ENCODE measurements at places on chromosomes 5 and 9.

- DNase-seq: no peak
Observed at GRCh38 chr9:121528642-121529041, 29.0 kb upstream of the GGTA1 start.

GRCh38 chr9:113914517-113914916 is 38.4 kb downstream of the ZNF618 start:
- DNase-seq: no peak

GRCh38 chr5:45437752-45438151 is 258.4 kb downstream of the HCN1 start:
- DNase-seq: no peak

DNA sequence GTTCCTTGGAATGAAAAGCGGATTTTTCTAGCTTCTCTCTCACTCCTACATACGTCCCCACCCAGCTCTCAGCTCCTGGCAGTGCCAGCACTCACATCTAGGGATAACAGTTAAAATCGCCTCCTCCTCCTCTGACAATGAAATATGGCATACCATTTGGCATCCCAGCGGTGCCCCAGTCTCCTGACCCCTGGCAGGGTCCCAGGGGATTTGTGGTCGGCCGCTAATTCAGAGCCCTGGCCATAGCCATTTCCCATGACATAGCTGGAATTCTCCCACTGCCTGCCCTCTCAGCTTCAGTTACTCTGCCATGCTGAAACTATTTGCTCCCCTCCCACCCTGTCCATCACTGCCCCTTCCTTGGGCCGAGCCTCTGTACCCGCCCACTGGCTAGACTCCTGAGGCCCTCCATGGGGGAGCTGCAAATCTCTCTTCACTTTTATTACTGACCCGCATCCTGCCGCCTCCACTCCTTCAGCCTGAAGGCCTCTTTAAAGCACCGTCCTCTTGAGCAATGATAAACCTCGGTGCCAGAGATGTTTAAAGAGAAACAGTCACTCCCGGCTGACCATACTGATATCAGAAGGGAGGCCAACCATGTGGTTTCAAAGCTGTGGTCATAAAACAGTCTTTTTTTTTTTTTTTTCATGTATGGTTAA is 139.8 kb downstream of the SLIT3 start:
- no peak for DNase-seq

DNA sequence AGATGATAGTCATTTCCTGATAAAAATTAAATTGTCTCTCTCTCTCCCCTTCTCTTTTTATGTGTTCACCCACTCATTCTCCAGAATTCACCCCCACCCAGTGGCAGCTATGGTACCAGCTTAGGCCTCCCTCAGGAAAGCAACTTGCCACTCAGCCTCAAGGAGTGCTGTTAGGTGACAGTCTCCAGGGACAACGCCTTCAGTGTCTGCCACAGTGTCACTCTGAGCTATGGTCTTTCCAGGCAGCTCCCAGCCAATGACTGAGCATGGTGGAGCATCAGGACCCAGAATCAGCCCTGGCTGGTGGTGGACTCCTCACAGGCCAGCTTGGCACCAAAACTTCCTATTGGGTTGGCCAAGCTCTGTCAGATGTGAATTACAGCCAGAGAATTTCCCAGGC is 140.9 kb upstream of the PIK3R1 start:
- no peak for DNase-seq

DNA sequence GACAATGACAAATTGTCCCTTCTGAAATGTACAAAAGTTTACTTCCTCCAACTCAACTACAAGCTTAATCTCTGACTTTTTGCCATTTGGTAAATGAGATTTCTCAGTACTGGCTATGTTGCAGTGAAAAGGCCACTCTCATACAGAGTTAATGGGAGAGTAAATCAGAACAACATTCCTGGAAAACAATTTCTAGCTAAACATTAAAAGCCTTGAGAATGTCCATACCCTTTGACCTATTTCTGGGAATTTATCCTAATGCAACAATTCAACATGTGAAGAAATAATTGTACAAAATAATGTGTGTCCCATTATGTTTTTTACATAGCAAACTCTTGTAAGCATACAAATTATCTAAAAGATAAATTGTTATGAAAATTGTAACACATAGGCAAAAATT is 56.3 kb upstream of the SPEF2 start:
- DNase-seq: no peak

DNA sequence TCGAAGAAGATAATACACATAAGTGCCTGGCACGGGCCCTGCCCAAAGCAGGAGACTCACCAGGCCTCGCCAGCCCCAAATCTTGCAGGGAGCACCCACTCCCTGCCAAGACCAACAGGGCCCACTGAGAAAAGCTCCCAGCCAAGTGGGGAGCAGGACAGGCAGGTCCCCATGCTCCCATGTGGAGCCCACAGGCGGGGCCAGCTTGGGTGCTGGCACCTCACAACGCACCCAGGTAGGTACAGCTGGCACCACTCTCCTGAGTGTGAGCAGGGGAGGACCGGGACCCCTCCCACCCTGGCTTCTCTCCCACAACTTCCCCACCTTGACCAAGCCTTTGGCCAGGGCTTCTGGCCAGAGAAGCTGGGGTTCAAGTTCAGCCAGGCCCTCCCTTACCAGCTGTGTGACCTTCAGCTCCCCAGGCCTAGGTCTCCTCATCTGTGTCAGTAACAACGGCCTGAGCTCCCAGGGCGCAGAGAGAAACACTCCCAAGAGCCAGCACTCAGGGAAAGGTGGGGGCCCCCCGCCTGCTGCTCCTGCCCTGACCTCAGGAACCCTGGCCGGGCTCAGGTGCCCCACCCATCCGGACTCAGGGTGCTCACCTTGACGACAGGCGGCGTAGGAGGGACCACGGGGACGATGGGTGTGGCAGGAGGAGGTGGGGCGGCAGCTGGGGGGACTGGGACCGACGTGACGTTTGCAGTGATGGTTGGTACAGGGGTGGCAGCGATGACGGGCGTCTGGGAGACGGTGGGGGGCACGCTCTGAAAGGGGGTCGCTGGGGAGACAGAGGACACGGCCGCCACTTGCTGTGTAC is 17.8 kb downstream of the BRD3 start:
- no peak for DNase-seq

DNA sequence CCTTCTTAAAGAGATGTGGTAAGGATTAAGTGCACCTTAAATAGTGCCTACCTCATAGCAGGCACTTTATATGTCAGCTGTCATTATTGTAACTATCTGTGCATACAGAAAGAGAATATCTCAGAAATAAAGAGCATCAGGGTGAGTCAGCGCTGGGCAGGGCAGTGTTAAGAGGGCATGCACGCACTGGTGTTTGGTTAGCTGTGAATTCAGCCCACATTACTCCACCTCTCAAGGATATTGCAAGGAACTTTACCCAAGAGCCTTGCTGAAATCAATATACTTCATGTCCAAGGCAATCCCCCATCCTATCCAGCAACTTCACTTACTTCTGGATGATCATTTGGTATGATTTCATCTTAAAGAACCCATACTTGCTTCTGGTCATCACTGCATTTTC is 300.9 kb downstream of the NTRK2 start:
- no peak for DNase-seq

DNA sequence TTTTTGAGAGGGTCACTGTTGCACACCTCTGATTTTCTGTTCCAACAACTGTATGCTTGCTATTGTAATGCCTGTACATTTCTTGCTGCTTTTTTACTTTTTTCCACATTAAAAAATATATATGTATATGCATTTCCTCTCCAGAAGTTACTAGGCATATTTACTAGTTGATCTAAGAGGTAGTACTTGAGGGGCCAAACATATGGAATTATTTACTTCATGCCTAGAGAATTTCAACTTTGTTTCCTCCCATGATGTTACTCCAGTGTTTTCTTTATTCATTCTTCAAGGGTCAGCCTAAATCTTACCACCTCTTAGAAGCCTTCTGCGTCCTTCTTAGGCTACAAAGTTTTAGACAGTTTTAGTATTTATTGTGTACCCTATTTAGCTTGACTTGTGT is 122.7 kb downstream of the NMUR2 start:
- no peak for DNase-seq

DNA sequence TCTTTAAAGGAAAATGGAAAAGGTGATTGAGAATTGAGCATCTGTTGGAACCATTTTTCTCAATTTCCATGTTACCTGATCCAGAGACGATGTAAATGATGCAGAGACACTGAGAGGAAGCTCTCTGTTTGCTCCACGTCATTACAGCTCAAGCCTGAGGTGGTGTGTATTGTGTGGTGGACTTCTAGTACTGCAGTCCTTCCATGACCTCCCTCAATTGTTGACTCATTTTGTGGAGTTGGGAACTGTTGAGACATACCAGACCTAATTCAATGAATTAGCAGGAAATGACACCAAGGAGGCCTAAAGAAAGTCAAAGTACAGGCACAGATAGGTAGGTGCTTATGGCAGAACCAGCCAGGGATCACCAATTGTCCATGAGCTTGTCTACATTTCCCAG is 15.6 kb upstream of the LVRN start:
- no peak for DNase-seq

DNA sequence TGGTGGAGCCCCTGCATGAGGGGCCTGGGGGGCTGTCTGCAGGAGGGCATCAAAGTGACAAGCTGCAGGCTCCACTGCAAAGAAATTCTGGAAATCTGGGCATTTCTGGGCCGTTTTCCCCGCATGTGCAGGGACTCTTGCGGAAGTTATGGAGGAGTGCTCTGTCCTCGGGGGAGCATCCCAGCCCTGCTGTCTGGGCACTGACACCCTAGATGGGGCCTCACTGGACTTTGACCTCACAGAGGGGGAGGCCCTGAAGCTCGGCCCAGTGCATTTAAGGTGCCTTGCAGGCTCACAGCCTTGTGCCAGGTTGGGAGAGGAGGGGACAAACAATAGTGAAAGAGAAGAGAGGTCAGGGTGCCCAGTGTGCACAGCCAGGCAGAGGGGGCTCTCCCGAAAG is 35.4 kb downstream of the LHX3 start:
- no peak for DNase-seq

DNA sequence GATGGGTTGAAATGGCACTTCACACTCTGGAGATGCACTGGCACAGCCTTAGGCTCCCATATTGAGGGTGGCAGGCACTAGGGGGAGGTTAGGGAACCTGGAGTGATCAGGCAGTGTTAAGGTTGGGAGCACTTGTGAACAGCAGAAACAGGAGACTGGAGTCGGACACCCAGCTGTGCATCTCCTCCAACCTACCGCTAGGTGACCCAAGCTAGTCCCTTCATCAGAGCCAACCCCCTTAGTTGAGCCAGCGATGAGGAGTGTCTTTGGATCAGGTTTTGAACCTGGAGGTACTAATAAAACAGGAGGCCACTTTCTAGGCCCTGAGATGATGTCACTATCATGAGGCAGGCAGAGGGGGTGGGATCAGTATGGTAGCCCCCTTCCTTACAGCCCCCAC is 1.7 kb downstream of the ACTL7B start:
- no peak for DNase-seq

GRCh38 chr5:126732716-126733115 is 44.2 kb upstream of the LMNB1 start:
- DNase-seq: no peak

GRCh38 chr5:104016646-104017045 is 454.1 kb upstream of the NUDT12 start:
- no peak for DNase-seq

DNA sequence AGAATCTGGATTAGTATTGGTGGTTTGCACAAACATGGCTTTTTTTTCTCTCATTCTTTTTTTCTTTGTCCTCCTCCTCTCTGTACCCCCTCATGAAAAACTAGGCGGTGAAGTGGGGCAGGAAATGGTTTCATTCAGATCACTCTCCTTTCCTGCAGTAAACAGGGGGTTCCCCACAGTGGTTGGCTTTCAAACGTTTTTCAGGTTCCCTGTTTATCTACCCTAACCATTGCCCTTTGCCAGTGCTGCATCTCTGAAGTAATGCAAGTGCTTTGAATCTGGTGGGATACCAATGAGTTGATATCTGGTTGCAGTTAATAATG is 29.8 kb downstream of the NR4A3 start:
- DNase-seq: peak; percentile 53

- no peak for DNase-seq
Observed at GRCh38 chr5:128536254-128537220, 1.5 kb downstream of the FBN2 start.

- no peak for DNase-seq
Observed at GRCh38 chr9:28031521-28032267, 458.4 kb upstream of the C9orf72 start.

DNA sequence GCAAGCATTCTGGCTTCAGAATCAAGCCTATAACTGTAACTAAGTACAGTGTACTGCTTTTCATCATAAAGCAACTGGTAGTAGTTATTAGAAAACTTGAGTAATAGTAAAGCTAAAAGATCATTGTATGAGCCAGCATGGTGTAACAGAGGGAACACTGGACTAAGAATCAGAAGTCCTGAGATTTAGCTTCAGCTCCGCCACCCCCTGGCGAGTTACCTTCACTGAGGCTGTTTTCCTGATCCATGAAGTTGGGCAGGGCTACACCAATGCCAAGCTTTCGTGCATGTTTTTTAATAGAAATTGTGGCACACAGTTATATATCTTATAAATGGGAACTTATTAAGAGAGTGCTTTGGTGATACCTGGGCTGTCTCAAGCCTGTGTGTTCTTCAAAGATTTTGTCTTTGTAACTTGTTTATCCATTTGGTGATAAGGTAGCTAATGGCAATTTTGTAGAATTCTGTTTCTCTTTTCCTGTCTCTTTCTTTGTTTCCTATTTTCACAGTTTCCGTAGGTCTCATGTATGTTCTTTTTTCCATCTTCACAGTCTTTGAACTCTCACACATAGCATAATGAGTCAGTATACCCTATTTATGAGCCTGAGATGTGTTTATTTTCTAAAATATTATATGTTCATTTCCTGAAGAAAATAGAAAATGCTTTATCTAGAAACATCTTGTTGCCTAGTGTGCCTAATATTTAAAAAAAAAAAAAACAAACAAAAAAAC is 102.3 kb downstream of the GDNF start:
- no peak for DNase-seq

GRCh38 chr9:132609829-132610228 is 27.4 kb downstream of the BARHL1 start:
- DNase-seq: no peak

DNA sequence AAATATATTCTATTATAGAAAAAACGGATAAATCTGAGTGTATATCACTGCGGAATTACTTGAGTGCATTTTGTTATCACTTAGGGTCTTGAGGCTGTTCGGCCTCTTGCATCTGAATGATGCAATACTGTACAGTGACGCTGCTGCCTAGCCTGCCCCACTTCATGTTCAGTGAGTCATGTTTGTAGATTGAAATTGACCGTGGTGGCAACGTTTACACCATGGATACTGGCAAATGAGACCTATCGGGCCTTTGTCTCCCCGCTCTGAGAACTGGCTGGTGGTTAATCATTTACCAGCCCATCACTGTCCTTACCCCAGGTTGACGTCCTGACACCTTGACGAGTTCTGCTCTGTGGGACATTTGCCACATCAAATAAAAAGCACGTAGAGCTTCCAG is 510.1 kb upstream of the ADAMTS16 start:
- no peak for DNase-seq

Data from CD4-positive, alpha-beta T cell treated with Interleukin-2 at 100 ng/mL for 4 hours (primary cell).